Aorta (tissue), 5 donors: ENCODE measurements at places on chromosomes 7 and 10. TPM values are rescaled to one million over a fixed set of nuclear protein-coding genes. Genes with fewer than 3 reads are reported as not detected.
A peak's percentile ranks its signal among the peaks of the same experiment; 100 is the strongest.

MAT1A gene
- total RNA-seq = 0.13 TPM

MAPK8 gene
- total RNA-seq = 33.3 TPM

DOCK4 gene
- total RNA-seq = 94.3 TPM

METTL27 gene
- 1.3 TPM for total RNA-seq

OR2A1 gene
- total RNA-seq = 0.39 TPM

PTPRZ1 gene
- 2.7 TPM for total RNA-seq

ASZ1 gene
- total RNA-seq = not detected

YAE1 gene
- 20.8 TPM for total RNA-seq

CCNY gene
- total RNA-seq = 71.9 TPM

TBC1D12 gene
- total RNA-seq = 20.4 TPM

NUTM2A gene
- 1.0 TPM for total RNA-seq

DNA sequence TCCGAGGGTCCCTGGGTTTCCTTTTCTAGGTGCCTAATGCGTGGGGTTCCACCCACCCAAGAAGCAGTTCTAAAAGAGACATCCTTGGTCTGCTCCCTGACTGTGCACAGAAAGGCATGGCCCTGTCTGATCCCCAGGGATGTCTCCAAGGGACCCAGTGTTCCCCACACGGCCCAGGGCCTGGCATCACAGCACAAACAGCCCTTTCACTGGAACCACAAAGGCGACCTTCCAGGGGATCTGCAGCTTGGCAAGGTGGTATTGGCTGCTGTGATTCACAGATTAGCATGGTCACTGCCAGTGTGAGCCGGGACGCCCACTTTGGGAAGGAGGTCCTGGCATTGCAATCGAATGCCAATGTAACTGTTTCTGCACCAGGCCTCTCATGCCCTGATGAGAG is 6.4 kb downstream of the KCNMA1 start:
- H3K4me3 ChIP-seq = no peak overlapping the region
- peak; percentile 62 for DNase-seq
- no peaks in the 10 kb centered on the region for H3K27me3 ChIP-seq
- no peaks in the 10 kb centered on the region for H3K36me3 ChIP-seq
- H3K4me1 ChIP-seq = peaks cover 14% of the 10 kb centered on the region

GRCh38 chr10:129914153-129914855 is 49.8 kb downstream of the EBF3 start:
- H3K4me1 ChIP-seq = no peaks in the 10 kb centered on the region
- peak; percentile 72 for DNase-seq
- H3K4me3 ChIP-seq = no peak overlapping the region
- H3K36me3 ChIP-seq = no peaks in the 10 kb centered on the region

- no peaks in the 10 kb centered on the region for H3K27me3 ChIP-seq
- H3K27ac ChIP-seq = no peak overlapping the region
- H3K4me1 ChIP-seq = no peaks in the 10 kb centered on the region
- no peak for DNase-seq
- no peak overlapping the region for H3K4me3 ChIP-seq
Measured at GRCh38 chr10:63273577-63273976, 140.4 kb downstream of the NRBF2 start.

- H3K27me3 ChIP-seq = no peaks in the 10 kb centered on the region
- H3K36me3 ChIP-seq = no peaks in the 10 kb centered on the region
- no peak overlapping the region for H3K27ac ChIP-seq
- H3K4me1 ChIP-seq = no peaks in the 10 kb centered on the region
- H3K4me3 ChIP-seq = no peak overlapping the region
Measured at GRCh38 chr7:80275192-80275605, 140.6 kb downstream of the GNAI1 start.

DNA sequence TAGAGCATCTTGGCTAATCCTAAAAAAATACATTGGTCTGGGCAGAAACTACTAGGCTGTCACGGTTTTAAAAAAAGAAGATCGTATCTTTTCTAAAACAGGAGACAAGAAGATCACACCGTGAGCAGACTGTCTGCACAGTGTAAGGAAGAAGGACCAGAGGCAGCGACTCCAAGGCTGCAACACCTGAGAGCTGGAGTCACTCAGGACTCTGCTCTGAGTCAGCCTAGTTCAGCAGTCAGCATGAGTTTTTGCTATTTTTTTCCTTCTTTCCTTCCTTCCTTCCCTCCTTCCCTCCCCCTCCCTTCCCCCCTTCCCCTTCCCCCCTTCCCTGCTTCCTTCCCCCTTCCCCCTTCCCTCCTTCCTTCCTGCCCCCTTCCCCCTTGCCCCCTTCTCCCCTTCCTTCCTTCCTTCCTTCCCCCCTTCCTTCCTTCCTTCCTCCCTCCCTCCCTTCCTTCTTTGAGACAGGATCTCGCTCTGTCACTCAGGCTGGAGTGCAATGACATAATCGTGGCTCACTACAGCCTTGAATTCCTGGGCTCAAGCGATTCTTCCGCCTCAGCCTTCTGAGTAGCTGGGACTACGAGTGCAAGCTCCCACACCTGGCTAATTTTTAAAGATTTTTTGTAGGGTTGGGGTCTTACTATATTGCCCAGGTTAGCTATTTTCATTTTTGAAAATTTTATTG is 24.4 kb downstream of the BAG3 start:
- H3K27ac ChIP-seq = no peak overlapping the region
- no peaks in the 10 kb centered on the region for H3K27me3 ChIP-seq
- DNase-seq = no peak
- H3K36me3 ChIP-seq = peaks cover 15% of the 10 kb centered on the region
- no peaks in the 10 kb centered on the region for H3K4me1 ChIP-seq

DNA sequence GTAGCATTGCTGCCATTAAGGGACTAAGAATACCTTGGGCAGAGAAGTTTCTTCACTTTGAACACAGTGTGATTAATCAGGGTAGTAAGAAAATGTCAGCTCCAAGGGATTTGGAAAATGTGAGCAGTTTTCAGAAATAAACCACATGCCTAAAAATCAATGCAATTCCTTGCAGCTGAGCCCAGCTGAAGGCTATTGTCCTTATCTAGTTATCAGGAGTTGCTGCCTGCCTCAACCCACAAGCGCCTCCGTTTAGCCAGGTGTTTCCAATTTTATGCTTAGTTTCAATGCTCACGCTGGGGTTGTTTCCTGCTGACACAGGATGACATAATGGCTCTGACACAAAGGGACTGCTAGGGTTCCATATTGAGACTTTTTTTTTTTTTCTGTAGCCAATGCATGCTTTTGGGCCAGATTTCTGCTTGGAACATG is 132.3 kb upstream of the ANK3 start:
- no peaks in the 10 kb centered on the region for H3K36me3 ChIP-seq
- H3K4me3 ChIP-seq = no peak overlapping the region
- no peaks in the 10 kb centered on the region for H3K27me3 ChIP-seq
- no peak overlapping the region for H3K27ac ChIP-seq
- no peak for DNase-seq
- H3K4me1 ChIP-seq = no peaks in the 10 kb centered on the region

- H3K27me3 ChIP-seq = no peaks in the 10 kb centered on the region
- no peaks in the 10 kb centered on the region for H3K36me3 ChIP-seq
- no peak overlapping the region for H3K27ac ChIP-seq
Measured at GRCh38 chr10:59708816-59709394, 745 bp downstream of the SLC16A9 start.

DNA sequence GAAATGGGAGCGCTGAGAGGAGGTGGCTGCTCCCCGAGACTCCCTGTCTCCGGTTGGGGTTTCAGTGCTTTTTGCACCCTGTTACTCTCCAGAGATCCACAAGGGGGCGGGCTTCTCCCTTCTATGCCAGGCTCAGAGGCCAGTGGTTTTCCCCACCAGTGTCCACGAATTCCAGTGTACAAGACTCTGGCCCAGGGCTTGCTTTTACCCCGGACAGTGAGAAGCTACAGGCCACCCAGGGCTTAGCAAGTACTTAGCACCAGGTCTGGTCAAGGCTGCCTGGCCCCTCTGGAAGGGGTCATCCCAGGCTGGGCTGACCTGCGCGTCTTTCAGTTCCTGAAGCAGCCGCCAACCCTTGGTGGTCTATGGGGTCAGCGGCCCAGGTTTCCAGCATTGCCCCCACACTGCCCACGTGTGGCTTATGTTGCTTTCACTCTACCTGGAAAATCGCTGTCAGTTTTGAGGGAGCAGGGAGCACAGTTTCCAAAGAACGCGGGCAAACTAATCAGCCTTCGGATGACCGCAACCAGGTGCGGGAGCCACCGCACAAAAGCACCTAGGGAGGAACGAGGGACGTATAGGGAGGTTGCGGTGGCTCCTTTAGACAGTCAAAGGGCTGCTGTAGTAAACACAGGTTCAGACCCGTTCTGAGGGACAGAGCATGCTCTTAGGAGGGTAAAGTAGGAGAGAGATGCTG is 6.8 kb downstream of the CYP26A1 start:
- H3K36me3 ChIP-seq = no peaks in the 10 kb centered on the region
- H3K27ac ChIP-seq = no peak overlapping the region
- DNase-seq = no peak
- H3K27me3 ChIP-seq = no peaks in the 10 kb centered on the region
- no peaks in the 10 kb centered on the region for H3K4me1 ChIP-seq

DNA sequence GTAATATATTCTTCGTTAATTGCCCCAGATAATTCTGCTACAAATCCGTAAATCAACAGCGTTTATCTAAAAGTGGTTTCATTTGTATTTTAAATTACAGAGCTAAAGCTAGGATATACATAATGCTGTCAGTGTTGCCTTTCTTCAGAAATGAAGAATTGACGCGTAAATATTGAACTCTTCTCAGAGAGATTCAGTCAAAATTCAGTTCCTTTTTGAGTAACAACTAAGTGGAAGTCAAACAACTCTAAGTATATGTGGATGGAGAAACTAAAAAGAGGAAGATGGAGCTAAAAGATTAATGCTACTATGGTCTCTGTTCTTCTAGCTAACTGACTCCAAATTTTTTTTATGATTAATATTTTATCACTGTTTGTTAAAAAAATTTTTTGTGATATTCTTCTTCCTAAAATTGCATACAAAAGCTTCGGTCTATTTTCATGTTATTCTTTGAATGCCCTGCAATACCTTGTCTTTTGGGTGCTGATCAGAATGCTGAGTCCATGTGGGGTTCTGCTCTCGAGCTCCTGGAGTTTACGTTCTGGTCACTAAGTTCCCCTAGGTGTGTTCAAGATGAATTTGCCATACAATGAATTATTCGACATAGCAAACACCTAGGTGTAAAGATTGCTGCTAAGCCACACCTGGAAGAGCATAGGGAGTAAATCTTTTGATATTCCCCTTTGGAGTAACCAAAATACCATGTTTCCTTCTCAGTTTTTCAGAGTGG is 20.7 kb downstream of the MDFIC start:
- no peak overlapping the region for H3K27ac ChIP-seq
- no peaks in the 10 kb centered on the region for H3K36me3 ChIP-seq
- peaks cover 4% of the 10 kb centered on the region for H3K4me1 ChIP-seq
- H3K27me3 ChIP-seq = no peaks in the 10 kb centered on the region

DNA sequence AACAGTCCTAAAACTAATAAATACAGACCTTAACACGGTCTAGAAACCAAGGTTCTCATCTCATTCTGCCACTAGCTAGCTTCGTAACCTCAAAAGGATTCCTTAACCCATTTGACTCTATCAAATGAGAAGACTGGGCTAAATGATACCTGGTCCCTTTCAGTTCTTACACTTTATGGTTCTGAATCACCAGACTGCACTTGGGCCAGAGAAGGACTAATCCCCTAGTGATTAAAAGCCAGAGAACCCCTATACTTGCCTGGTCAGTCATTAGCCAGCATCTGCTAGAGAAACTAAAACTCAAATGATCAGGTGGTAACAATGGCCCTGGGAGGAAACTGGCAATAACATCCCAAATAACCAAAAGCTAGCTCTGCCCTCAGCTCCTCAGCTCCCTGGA is 16.8 kb downstream of the TMEM243 start:
- no peak overlapping the region for H3K4me3 ChIP-seq
- H3K27ac ChIP-seq = no peak overlapping the region
- H3K4me1 ChIP-seq = no peaks in the 10 kb centered on the region
- peaks cover 1% of the 10 kb centered on the region for H3K36me3 ChIP-seq

- H3K4me1 ChIP-seq = peaks cover 6% of the 10 kb centered on the region
- peak overlapping the region; percentile 61 for H3K4me3 ChIP-seq
- no peak for DNase-seq
- peaks cover 2% of the 10 kb centered on the region for H3K36me3 ChIP-seq
- no peaks in the 10 kb centered on the region for H3K27me3 ChIP-seq
Measured at GRCh38 chr10:103397191-103397825, 882 bp downstream of the PDCD11 start.

GRCh38 chr10:17669185-17669872 is 25.4 kb downstream of the STAM start:
- no peaks in the 10 kb centered on the region for H3K4me1 ChIP-seq
- H3K27me3 ChIP-seq = no peaks in the 10 kb centered on the region
- H3K36me3 ChIP-seq = no peaks in the 10 kb centered on the region
- H3K27ac ChIP-seq = no peak overlapping the region
- no peak overlapping the region for H3K4me3 ChIP-seq

GRCh38 chr7:134593530-134594392 is 44.9 kb downstream of the AKR1B15 start:
- no peaks in the 10 kb centered on the region for H3K4me1 ChIP-seq
- H3K27me3 ChIP-seq = no peaks in the 10 kb centered on the region
- H3K27ac ChIP-seq = peak overlapping the region; percentile 93
- peak; percentile 81 for DNase-seq
- H3K4me3 ChIP-seq = no peak overlapping the region
- no peaks in the 10 kb centered on the region for H3K36me3 ChIP-seq

DNA sequence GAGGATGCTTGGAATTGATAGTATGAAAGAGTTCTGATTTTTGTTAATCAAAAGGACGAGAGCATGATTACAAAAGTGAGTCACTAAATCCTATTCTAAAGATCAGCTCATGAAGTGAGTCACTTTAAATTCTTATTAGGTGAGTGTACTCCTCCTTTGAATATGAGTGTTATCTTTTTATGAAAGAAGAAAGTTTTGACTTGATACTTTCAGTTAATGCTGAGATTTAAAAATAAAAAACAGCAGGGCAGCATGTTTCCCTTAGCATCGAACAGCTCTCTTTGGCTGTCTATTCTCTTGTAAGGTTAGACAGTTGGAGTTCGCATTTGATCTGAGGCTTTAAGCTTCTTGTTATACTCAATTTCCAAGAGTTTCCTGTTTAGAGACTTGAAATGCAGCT is 222.0 kb downstream of the TWIST1 start:
- H3K4me1 ChIP-seq = no peaks in the 10 kb centered on the region
- DNase-seq = no peak
- no peak overlapping the region for H3K27ac ChIP-seq
- H3K27me3 ChIP-seq = no peaks in the 10 kb centered on the region
- no peaks in the 10 kb centered on the region for H3K36me3 ChIP-seq
